ENCODE measurements at places on chromosomes 12 and 14.

- no peak for DNase-seq
Observed at GRCh38 chr14:49982082-49982481, 89.2 kb downstream of the ARF6 start.

GRCh38 chr12:45490232-45490881 lies 239.1 kb upstream of the ARID2 start:
- DNase-seq, result no peak

DNA sequence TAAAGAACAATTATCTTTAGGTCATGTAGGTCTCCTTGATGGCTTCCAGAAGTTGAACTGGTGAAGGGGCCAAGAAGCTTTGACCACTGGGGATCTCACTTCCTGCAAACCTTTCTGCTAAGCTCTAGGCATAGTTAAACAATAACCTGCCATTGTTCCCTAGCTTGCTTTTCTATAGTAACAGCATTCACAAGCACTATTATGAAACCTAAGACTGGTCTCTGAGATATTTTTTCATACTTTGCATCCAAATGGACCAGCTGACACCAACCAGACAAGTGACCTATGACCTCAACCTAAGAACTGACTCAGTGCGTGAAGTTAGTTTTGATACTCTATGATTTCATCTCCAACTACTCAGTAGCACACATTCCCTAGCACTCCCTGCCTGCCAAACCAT lies 129.1 kb downstream of the PTPRB start:
- peak; percentile 7 for DNase-seq

GRCh38 chr12:57175428-57176138 lies 28.2 kb upstream of the LRP1-AS start:
- peak; percentile 39 for DNase-seq

DNA sequence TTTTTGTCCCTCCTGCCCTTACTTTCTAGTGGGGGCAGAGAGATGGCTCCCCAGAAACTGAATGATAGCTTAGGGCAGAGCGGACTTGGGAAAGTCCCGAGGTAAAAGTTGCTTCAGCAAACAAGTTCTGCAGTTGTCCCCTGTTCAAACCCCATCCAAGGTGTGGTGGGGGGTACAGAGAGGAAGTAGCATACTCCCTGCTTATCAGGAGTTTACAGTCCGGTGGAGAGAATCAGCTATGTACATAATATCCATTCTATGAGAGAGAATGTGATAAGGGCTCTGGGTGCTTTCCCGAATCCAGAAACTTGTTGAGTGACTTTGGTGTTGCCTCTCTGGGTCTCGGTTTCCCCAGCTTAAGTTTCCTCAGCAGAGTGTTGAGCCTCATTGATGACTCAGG lies 40.4 kb upstream of the VRK1 start:
- DNase-seq, result no peak

GRCh38 chr12:87827638-87828264 lies 201.4 kb downstream of the C12orf50 start:
- DNase-seq, result no peak

- DNase-seq, result no peak
Observed at GRCh38 chr12:98343002-98343567, 172.3 kb upstream of the TMPO start.

DNA sequence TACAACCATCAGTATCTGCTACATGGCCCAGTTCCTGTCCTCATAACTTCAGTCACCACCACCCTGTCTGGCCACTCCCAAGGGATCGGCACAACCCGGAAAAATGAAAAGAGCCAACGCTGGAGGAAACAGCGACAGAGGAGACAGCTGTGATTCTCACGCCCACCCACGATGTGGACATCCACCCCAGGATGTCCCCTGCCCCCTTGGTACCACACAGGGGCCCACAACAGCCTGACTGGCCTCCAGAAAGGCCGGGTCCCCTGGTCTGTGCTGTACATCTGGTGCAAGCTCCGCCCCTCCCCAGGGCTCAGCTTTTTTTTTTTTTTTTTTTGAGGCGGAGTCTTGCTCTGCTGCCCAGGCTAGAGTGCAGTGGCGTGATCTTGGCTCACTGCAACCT lies 12.5 kb downstream of the RPS6KL1 start:
- no peak for DNase-seq

- no peak for DNase-seq
Observed at GRCh38 chr14:28709571-28710305, 56.8 kb upstream of the FOXG1 start.

DNA sequence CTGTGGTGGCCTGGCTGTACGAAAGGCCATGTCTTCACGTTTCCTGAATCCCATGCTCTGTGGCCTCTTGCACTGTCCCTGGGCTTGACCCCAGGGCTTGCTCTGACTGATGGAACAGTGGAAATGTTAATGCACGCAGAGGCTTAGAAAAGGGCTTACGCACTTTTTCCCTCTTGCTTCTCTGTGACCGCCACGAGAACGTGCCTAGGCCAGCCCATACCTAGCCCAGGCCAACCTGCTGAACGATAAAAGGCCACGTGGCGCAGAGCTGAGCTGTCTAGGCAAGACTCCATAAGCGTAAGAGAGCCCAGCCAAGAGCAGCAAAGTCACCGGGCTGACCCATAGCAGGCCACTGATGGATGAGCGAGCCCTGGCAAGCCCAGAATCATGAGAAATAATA lies 18.3 kb downstream of the TTC7B start:
- no peak for DNase-seq

DNA sequence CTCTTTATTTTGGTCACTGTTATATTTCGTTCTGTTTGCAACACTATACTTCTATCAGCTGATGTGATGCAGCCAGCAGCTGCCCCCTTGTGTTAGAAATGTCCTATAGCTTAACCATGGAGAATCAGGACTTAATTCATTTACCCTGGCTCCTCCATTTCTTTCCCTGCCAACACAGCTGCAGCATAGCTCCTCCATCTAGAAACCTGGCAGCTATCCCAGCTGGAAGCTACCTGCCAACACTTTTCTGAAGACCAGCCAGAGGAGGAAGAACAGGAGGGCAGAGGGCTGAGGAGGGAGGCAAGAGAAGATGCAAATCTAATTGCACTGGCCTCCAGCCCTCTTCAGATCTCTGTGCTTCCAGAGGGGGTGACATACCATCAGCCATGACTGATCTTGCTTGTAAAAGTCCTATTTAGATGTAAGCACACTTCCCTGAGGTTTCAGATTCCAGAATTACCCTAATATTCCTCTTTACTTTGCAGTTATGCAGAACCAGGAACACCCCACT lies 156.8 kb upstream of the TMEM260 start:
- peak; percentile 21 for DNase-seq

DNA sequence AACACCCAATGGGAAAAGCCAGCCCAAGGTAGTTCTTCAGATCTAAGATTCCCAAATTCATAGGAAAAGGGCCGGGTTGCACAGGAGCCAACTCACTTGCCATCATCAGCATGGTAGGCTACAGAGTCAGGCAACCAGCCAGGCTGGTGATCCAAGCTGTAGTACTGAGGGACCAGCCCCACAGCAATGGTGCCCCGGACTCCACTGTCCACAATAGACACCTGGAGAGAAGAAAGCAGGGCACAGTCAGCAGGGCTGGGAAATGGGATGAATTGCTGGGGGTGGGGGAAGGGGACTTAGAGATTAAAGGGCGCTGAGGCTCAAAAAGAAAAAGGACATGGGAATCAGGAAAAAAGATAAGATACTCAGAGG lies 4.2 kb downstream of the SPRYD3 start:
- DNase-seq, result no peak

DNA sequence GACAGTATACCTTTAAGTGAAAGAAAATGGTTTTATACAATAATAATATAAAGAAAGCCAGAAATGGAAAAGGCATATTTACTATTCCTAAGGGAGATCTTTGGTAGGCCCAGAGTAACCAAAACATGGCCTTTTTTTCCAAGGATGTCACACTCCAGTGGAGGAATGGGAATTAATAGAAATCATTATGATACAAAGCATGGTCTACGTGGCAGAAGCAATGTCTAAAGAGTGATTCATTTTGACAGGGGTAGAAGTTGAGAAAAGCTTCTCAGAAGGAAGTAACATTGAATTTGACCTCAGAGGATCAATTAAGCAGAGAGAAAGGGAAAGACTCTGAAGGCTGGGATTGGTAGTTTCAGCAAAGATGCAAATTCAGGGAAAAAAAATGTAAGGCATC lies 208.6 kb downstream of the BTG1 start:
- DNase-seq, result no peak

GRCh38 chr12:27319848-27320247 lies 12.8 kb upstream of the BMAL2 start:
- DNase-seq, result no peak

DNA sequence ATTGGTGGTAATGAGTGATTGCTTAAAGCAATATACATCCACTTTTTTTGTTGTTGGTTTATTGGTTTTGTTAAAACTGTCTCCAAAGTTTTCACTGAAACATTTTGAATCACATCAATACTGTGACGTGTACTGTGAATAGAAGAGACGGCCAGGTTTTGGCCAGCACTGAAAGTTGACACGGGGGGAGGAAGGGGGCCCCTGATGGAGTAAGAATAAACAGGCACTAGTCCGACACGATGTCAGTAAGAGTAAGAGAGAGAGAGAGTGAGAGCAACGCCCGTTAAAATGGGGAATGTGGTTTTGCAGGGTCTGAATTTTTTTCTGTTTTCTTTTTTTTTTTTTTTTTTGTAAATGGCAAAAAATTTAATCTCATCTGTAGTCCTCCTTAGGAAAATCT lies 14.7 kb downstream of the PEBP1 start:
- DNase-seq, result no peak

GRCh38 chr14:87437158-87437557 lies 555.8 kb downstream of the GALC start:
- DNase-seq, result no peak

- DNase-seq, result no peak
Observed at GRCh38 chr12:26614011-26614616, 218.9 kb downstream of the ITPR2 start.

- DNase-seq, result no peak
Observed at GRCh38 chr14:49420201-49420600, 166.0 kb downstream of the RPS29 start.

GRCh38 chr12:78241446-78241845 lies 410.8 kb downstream of the NAV3 start:
- DNase-seq, result no peak

DNA sequence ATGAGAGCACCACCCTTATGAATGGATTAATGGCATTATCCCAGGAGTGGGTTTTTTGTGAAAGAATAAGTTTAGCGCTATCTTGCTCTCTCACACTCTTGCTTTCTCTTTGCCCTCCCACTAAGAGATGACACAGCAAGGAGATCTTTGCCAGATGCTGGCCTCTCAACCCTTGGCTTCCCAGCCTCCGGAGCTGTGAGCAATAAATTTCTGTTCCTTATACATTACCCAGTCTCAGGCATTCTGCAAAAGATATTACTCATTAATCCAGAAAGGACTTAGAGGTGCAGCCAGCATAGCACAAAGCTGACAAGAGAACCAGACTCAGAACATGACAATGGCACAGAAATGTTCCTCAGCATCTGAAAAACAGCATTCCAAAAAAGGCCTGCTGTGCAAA lies 190.6 kb downstream of the ITPR2 start:
- no peak for DNase-seq

- no peak for DNase-seq
Observed at GRCh38 chr14:60085693-60086092, 6.0 kb upstream of the PCNX4 start.

DNA sequence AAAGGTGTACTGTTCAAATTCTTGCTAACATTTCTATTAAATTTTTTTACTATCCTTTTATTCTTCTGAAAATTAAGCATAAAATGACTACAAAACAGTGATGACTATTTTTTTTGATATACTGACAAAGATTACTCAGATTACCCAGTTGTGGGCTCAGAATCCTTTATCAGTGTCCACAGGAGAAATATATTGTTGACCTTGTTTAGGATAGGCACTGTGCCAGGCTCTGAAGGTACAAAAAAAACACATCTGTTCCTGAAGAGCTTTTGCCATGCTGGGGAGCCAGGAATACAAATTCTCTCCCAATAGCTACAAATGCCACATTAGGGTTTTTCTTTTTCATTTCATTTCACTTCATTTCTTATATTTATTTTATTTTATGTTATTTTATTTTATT lies 26.9 kb upstream of the GCH1 start:
- DNase-seq, result no peak

GRCh38 chr12:24404086-24404815 lies 454.8 kb upstream of the SOX5 start:
- DNase-seq, result peak; percentile 2

DNA sequence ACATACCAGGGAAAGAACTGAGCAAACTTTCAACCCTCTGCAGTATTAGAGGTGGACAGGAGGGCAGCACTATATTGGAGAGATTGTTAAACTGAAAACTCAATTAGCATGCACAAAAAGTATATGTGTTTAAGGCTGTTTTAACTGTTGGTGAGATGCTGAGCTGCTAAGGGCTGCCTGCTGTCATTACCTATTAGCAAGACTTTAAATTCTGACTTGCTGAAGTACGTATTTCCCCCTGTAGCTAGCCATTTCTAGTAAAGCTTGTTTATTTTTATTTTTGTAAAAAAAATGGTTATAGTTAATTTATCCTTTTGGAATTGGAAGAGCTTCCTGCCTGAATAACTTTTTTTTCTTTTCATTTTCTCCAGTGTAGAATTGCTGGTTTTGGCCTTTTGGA lies 92.2 kb downstream of the CACNA1C start:
- no peak for DNase-seq

- DNase-seq, result no peak
Observed at GRCh38 chr14:102220031-102220430, 80.3 kb downstream of the WDR20 start.

DNA sequence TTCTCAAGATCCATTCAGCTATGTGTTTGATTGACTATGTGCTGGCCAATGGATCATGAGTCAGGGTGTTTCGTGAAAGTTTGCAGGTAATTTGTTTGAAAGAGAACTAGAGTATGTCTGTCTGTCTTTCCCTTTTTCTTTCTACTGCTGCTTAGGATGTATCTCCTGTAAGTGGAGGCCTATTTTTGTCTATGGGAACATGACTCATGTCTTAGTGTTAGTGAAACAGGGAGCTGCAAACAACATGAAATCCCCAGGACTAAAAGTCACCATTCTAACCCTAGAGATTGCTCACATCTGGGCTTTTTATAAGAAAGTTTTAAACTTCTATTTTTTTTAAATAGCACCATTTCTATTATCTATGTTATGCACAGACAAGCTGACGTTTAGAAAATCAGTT lies 333.0 kb downstream of the CCER1 start:
- no peak for DNase-seq

DNA sequence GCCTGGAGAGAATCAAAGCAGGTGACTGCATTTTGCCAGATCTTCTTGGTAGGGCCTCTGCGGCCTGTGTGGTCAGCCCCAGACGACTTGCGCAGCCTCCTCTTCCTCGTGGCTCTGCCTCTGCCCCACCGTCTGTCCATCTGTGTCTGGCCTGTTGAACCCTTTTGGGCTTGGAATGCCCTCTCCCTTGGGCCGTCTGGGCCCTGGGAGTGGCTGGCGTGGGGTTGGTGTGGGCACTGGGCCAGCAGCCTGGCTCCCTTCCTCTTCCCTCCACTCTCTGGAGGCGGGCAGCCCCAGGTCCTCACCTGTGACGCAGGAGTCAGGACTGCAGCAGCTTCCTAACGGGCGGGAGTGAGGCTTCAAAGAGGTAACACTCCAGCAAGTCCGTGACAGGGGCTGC lies 9.7 kb upstream of the CCDC197 start:
- no peak for DNase-seq

GRCh38 chr12:39930101-39930500 lies 175.8 kb downstream of the SLC2A13 start:
- DNase-seq, result no peak

GRCh38 chr14:26522967-26523366 lies 74.9 kb downstream of the NOVA1 start:
- no peak for DNase-seq
